ENCODE measurements at places on chromosomes 6 and 20. TPM values are rescaled to one million over a fixed set of nuclear protein-coding genes. Genes with fewer than 3 reads are reported as not detected.

DNA sequence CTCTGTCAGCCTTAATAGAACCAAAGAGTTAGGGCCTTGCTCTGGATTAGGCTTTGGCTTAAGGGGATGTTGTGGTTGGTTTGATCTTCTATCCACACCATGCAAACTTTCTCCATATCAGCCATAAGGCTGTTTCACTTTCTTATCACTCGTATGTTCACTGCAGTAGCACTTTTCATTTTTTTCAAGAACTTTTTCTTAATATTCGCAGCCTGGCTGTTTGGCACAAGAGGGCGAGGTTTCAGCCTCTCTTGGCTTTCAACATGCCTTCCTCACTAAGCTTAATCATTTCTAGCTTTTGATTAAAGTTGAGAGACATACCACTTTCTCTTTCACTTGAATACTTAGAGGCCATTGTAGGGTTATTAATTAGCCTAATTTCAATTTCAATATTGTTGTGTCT is 193.1 kb downstream of the NRN1 start:
- no peaks in the 10 kb centered on the region for H3K4me1 ChIP-seq
- no peak overlapping the region for H3K4me3 ChIP-seq
- no peak for DNase-seq
- no peaks in the 10 kb centered on the region for H3K27me3 ChIP-seq
- no peaks in the 10 kb centered on the region for H3K36me3 ChIP-seq

- H3K4me1 ChIP-seq, result no peaks in the 10 kb centered on the region
- H3K27ac ChIP-seq, result no peak overlapping the region
- DNase-seq, result no peak
Observed at GRCh38 chr6:18293076-18293904, 29.0 kb upstream of the DEK start.

GRCh38 chr6:141056945-141057625 is 1075.6 kb upstream of the GJE1 start:
- no peak for DNase-seq
- no peak overlapping the region for H3K4me3 ChIP-seq
- no peaks in the 10 kb centered on the region for H3K36me3 ChIP-seq
- no peak overlapping the region for H3K27ac ChIP-seq
- H3K27me3 ChIP-seq, result no peaks in the 10 kb centered on the region
- no peaks in the 10 kb centered on the region for H3K4me1 ChIP-seq

The RAET1G gene
- not detected for total RNA-seq

- DNase-seq, result no peak
- H3K4me3 ChIP-seq, result no peak overlapping the region
- no peaks in the 10 kb centered on the region for H3K4me1 ChIP-seq
- H3K36me3 ChIP-seq, result no peaks in the 10 kb centered on the region
- H3K27me3 ChIP-seq, result no peaks in the 10 kb centered on the region
Observed at GRCh38 chr6:4961322-4962168, 42.3 kb downstream of the RPP40 start.

GRCh38 chr6:106870069-106870468 is 104.5 kb downstream of the CD24 start:
- DNase-seq, result no peak
- no peaks in the 10 kb centered on the region for H3K4me1 ChIP-seq
- no peak overlapping the region for H3K27ac ChIP-seq

The ZSWIM3 gene
- 12.8 TPM for total RNA-seq

The EYS gene
- 1.3 TPM for total RNA-seq

DNA sequence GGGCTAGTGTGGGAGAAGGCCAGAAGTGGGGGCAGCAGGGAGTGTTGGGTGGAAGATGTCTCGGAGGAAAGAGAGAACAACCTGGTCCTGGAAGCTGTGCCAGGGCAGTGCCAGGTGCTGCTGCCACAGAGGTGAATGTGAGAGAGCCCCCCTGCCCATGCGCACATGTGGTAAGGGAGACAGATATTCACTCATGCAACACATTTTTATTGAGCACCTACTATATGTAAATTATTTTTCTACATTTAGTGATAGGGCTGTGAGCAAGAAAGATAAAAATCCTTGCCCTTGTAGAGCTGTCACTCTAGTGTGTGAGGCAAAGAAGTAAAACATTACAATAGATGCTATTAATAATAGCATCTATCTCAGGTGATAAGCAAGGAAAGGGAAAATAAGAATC is 471 bp downstream of the CLPSL1 start:
- no peaks in the 10 kb centered on the region for H3K36me3 ChIP-seq
- DNase-seq, result no peak
- no peaks in the 10 kb centered on the region for H3K27me3 ChIP-seq
- peaks cover 5% of the 10 kb centered on the region for H3K4me1 ChIP-seq
- no peak overlapping the region for H3K27ac ChIP-seq

GRCh38 chr6:160420969-160421556 is 72.9 kb downstream of the SLC22A3 start:
- DNase-seq, result no peak
- peaks cover 7% of the 10 kb centered on the region for H3K4me1 ChIP-seq
- H3K36me3 ChIP-seq, result no peaks in the 10 kb centered on the region
- H3K4me3 ChIP-seq, result no peak overlapping the region

DNA sequence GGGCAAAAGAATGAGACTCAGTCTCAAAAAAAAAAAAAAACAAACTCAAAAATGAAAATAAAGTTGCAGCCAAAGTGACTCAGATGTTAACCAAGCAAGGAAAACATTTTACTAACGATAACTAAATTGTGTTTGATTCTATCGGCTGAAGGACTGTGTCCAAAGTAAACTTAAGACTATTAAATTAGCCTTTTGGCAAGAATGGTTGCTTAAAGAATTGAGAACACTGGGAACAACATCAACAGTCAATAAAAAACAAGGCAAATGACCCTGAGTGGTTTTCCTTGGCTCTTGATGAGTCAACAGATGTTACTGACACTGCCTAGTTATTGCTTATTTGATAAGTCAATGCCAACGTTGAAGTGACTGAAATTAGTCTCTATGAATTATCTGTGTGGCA is 36.7 kb downstream of the POU3F2 start:
- no peaks in the 10 kb centered on the region for H3K27me3 ChIP-seq
- no peak overlapping the region for H3K4me3 ChIP-seq
- H3K27ac ChIP-seq, result no peak overlapping the region
- no peaks in the 10 kb centered on the region for H3K4me1 ChIP-seq
- no peak for DNase-seq

GRCh38 chr6:163585932-163586437 is 171.5 kb downstream of the QKI start:
- no peaks in the 10 kb centered on the region for H3K4me1 ChIP-seq
- DNase-seq, result no peak
- H3K27ac ChIP-seq, result no peak overlapping the region
- H3K4me3 ChIP-seq, result no peak overlapping the region
- no peaks in the 10 kb centered on the region for H3K36me3 ChIP-seq

- H3K27ac ChIP-seq, result no peak overlapping the region
- DNase-seq, result no peak
- H3K36me3 ChIP-seq, result no peaks in the 10 kb centered on the region
- H3K4me3 ChIP-seq, result no peak overlapping the region
Observed at GRCh38 chr6:134930463-134930862, 19.4 kb downstream of the ALDH8A1 start.

- no peaks in the 10 kb centered on the region for H3K4me1 ChIP-seq
- H3K4me3 ChIP-seq, result no peak overlapping the region
- DNase-seq, result no peak
- no peaks in the 10 kb centered on the region for H3K27me3 ChIP-seq
- no peak overlapping the region for H3K27ac ChIP-seq
Observed at GRCh38 chr6:71499667-71500066, 211.1 kb downstream of the OGFRL1 start.

- H3K27me3 ChIP-seq, result no peaks in the 10 kb centered on the region
- no peaks in the 10 kb centered on the region for H3K36me3 ChIP-seq
- no peak overlapping the region for H3K4me3 ChIP-seq
- no peaks in the 10 kb centered on the region for H3K4me1 ChIP-seq
Observed at GRCh38 chr20:22447447-22447778, 137.0 kb downstream of the FOXA2 start.

DNA sequence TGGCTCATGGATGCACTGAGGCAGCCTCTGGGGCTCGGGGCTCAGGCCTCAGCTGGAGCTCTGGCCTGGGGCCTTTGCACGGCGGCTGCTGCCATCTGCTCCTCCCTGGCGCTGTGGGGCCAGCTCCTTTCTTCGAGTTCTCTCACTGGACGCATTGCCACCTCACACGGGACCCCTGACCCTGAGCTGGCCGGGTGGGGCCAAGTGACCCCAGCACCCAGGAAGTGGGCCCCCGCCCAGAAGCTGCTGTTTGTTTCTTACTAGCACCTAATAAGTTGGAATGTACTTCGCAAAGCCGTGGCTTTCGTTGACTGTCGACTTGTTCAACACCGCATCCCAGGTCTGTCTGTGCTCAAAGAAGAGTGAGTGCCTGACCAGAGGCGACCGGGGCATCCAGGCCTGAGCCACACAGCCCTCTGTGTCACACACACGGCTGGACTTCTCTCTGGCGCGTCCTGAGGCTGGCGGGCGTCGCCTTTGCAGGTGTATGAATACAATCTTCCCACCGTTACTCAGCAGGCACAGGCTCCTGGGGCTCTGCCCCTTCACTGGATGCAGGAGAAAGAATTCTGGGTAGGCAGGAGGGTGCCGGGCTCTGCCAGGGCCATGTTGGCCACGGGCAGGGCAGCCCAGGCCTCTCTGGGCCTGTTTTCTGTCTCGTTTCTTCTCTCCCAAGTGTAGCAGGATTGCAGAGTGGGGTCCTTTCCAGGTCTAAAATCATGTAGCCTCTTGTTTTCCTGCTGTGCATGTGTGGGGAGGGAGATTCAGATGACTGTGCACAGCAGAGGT is 112.9 kb downstream of the DLL1 start:
- peaks cover 8% of the 10 kb centered on the region for H3K4me1 ChIP-seq
- no peaks in the 10 kb centered on the region for H3K27me3 ChIP-seq
- no peak overlapping the region for H3K4me3 ChIP-seq
- no peak for DNase-seq
- no peak overlapping the region for H3K27ac ChIP-seq
- no peaks in the 10 kb centered on the region for H3K36me3 ChIP-seq

DNA sequence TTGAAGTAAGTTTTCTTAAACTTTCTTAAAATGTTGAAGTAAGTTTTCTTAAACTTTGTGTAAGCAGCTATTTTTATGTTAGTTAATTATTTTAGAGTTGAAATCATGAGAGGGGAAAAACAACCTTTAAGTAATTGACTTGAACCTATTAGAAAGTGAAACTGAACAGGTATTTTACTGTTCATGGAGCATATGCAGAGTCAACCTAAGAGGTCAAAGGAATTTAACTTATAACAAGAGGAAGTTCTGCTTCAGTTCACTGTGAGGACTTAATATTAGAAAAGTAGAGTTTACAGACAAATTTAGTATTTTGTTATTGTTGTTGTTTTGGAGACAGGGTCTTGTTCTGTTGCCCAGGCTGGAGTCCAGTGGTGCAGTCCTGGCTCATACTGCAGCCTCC is 38.0 kb downstream of the CDYL start:
- no peak overlapping the region for H3K27ac ChIP-seq
- no peak overlapping the region for H3K4me3 ChIP-seq
- no peaks in the 10 kb centered on the region for H3K4me1 ChIP-seq
- no peaks in the 10 kb centered on the region for H3K27me3 ChIP-seq
- DNase-seq, result no peak

The OCSTAMP gene
- not detected for total RNA-seq

DNA sequence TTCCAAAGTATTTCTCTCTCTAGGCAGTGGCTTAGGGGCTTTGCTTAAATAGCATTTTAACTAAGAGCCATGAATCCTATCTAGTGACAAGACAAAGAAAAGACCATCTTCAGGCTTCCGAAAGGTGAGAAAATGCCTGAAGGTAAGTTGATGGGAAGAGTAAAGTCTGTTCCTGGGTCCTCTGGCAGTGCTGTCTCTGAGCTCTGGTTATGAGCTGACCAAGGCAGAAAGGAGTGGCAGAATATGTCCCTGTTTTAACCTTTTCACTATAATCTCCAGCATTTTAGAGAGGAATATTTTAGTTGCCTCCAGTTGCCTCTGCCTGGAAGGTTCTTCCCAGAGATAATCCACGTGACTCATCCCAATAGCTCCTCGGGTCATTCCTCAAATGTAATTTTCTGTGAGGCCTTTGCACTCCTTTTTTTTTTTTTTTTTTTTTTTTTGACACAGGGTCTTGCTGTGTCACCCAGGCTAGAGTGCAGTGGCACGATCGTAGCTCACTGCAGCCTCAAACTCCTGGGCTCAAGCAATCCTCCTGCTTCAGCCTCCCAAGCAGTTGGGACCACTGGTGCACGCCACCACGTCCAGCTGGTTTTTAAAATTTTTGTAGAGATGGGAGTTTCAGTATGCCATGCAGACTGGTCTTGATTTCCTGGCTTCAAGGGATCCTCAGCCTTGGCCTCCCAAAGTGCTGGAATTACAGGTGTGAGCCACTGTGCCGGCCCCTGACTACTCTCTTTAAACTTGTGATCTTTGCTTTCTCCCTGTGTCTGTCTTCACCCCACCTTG is 3.7 kb upstream of the ARMH2 start:
- H3K4me1 ChIP-seq, result peaks cover 5% of the 10 kb centered on the region
- no peaks in the 10 kb centered on the region for H3K36me3 ChIP-seq
- DNase-seq, result no peak
- H3K4me3 ChIP-seq, result no peak overlapping the region
- no peak overlapping the region for H3K27ac ChIP-seq
- H3K27me3 ChIP-seq, result no peaks in the 10 kb centered on the region

The NKAIN2 gene
- total RNA-seq, result 0.71 TPM

DNA sequence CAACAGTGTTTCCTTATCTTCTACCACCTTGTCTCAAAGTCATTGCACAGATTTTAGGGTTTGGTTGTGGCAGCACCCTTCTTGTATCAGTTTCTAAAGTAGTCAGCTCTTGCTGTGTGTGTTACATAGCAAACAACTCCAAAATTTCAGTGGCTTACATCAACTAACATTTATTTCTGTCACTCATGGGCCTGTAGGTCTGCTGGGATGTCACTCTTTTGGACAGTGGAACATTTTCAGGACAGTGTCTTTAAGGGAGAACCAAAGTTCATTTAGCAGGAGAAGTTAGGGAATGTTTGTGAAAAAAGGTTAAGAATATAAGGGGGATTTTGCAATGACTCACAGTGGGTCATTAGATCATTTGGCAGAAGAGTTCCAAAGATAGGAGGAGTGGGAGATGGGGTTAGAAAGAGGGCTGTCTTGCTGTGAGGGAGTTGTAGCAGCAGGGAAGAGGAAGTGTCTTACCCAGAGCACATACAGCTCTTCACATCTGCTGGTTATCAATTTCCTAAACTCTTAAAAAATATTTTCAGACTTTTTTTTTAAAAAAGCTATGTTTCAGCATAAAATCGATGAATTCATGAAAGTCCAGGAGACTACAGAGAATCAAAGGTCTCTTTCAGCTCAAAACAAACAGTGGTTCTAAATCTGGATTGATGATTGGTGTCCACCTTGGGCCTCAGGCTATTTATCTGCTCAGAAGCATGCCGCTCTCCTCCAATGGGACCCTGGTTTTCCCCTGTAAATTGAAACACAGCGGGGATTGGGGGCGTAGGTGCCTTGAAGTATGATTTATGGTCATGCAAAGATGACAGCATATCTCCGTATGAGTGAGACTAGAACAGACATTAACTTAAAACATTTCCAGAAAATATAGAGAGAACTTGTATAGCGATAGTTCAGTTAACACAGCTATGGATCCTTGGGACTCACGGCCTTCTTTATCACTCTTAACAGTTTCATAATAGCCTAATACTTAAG is 117.3 kb downstream of the B3GAT2 start:
- no peak for DNase-seq
- H3K4me3 ChIP-seq, result no peak overlapping the region
- no peaks in the 10 kb centered on the region for H3K36me3 ChIP-seq
- H3K27ac ChIP-seq, result no peak overlapping the region
- H3K4me1 ChIP-seq, result no peaks in the 10 kb centered on the region

All from testis (tissue), 5 donors.